ENCODE measurements at places on chromosomes 5 and 9. TPM values are rescaled to one million over a fixed set of nuclear protein-coding genes. Genes with fewer than 3 reads are reported as not detected.

FAM78A gene
- 0.26 TPM for total RNA-seq

SLC25A2 gene
- total RNA-seq: not detected

PCDHB8 gene
- 0.32 TPM for total RNA-seq

TSSK1B gene
- total RNA-seq: not detected

CDKN2B gene
- total RNA-seq: not detected

DNAJC18 gene
- total RNA-seq: 5.1 TPM

QRFP gene
- total RNA-seq: not detected

RUFY1 gene
- total RNA-seq: 29.0 TPM

KIF20A gene
- total RNA-seq: 44.1 TPM

PGM5 gene
- total RNA-seq: not detected

HEMGN gene
- total RNA-seq: not detected

TRIM52 gene
- total RNA-seq: 6.6 TPM

FGF1 gene
- total RNA-seq: 0.35 TPM

OSTF1 gene
- total RNA-seq: 18.3 TPM

ANKH gene
- 13.4 TPM for total RNA-seq

INSL6 gene
- not detected for total RNA-seq

LCN9 gene
- total RNA-seq: not detected

All from A549 treated with GW870086 at 1 μM for 4 hours (cell line).